NCI-H1930 (cell line): ENCODE measurements at places on chromosomes 7 and 10.
A peak's percentile ranks its signal among the peaks of the same experiment; 100 is the strongest.

GRCh38 chr10:105952153-105952552 lies 1212.4 kb downstream of the SORCS1 start:
- DNase-seq = no peak

GRCh38 chr7:92802406-92802805 lies 34.0 kb downstream of the CDK6 start:
- no peak for DNase-seq

- no peak for DNase-seq
Observed at GRCh38 chr10:131858118-131858515, 42.7 kb upstream of the PPP2R2D start.

DNA sequence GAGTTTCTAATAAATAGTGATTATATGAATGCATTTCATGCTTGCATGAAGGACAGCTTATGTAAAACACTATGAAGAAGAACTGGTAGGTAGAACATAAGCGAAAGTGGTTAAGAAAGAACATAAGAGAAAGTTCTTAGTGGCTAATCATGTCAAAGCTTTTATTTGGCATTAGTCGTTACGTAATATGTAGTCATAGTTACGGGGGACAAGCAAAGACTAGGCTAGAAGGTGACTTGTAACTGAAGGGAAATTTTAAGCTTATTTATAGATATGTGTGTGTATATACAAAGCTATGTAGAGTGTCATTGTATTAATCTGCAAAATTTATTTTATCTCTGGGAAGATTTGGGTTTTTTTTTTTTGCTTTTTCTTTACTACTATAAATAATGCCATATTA lies 36.9 kb downstream of the CAPZA2 start:
- DNase-seq = no peak

DNA sequence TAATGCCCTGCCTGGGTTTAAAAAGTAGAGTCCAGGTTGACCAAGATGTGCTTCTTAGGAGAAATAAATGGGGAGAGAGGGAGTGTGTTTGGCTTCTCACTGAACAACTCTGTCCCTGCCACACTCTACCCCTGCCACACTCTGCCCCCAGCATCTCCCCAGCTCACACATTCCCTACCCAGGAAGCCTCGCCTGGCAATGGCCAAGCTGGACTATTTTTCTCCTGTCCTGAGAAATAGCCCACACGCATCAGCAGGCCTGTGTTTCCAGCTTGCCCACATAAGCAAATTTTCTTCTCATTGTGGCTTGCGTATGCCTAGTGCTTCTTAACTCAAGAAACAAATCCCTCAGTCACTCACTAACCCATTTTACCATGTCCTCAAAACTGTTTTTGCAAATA lies 1.8 kb downstream of the LRRC18 start:
- DNase-seq = no peak

- DNase-seq = no peak
Observed at GRCh38 chr10:61001731-61002122, 57.7 kb upstream of the RHOBTB1 start.

GRCh38 chr10:109327266-109327665 lies 596.0 kb downstream of the XPNPEP1 start:
- DNase-seq = no peak

- DNase-seq = no peak
Observed at GRCh38 chr7:64839910-64840309, 45.7 kb downstream of the ZNF138 start.

GRCh38 chr10:100980311-100980710 lies 7.0 kb downstream of the MRPL43 start:
- DNase-seq = no peak

DNA sequence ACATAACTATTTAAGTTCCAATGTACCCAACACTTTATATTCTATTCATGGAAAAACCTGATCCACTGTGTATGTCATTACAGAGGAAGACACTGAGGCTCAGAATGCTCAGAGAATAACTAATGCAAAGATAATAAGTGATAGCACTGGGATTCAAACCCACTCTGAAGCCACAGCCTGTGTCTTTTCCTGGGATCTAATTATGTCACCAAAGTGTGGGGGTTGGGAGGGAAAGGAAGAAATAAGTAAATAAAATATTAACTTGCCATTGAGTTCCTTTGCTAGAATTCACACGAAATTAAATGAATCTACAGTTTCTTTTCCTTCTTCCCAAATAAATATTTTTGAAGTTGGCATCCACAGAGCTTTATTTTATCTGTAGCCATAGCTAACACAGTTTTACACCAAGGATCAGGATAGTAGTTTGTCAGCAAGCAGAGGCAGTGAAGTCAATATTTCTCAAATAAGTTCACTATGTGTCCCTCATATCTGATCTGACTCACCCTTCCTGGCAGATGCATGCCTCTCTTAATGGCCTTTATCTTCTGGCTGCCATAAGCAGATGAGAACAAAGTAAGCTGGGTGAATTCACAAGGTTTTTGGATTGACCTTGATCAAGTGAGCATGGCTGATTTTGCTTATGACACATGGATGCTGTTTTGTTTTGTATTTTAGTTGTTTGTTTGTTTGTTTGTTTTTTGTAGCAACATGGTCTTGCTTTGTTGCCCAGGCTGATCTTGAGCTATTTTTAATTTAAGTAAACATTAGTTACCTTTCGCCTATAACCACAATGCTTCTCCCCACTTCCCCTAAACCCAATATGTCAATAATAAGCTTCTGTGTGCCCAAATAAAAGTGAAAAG lies 6.3 kb downstream of the RAPGEF5 start:
- no peak for DNase-seq

GRCh38 chr10:71512761-71513539 lies 116.2 kb downstream of the CDH23 start:
- DNase-seq = no peak

GRCh38 chr7:44531421-44532380 lies 9.4 kb downstream of the NPC1L1 start:
- no peak for DNase-seq

DNA sequence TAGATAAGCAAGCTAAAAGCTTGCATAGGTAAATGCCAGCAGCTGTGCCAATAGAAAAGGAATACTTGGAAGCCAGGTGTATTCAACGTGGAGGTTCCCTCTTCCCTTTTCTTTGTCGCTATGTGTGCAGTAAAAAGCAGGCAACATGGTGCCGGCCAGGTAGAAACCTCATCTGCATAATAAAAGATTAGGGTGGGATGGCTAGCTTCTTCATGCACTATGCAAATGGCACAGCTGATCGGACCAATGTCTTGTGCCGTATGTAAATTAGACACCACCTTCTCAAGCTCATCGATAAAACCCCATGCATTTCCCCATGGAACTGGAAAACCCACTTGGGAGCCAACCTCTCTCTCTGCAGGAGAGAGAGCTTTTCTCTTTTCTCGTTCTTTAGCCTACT lies 150.9 kb upstream of the FOXK1 start:
- DNase-seq = no peak

DNA sequence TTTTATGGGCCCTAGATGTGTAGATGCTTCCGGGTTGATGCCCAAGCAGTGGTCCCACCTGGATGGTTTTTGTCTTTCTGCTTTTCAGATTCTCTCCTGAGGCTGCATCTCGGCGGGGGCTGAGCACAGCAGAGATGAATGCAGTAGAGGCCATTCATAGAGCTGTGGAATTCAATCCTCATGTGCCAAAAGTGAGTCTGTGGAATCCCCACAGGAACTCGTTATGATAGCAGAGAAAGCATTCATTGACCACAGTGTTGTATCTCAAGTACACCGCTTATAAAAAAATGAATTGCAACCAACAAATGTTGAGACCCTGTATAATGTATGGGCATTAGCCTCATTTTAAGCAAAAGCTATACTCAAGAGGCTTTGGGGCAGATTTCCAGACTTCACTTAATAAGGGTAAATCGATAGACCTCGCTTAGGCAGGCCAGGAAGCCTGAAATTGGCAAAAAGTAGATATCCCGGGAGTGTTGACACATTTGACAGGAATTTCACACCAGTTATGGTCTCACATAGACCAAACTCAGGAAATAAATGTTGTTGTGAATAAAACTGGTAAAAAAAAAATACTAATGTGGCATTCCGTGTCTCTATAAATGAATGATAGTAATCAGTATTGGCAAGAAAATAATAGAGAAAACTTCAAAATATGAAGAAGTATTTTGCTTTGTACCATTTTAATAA lies 132.0 kb downstream of the WNT2 start:
- no peak for DNase-seq

DNA sequence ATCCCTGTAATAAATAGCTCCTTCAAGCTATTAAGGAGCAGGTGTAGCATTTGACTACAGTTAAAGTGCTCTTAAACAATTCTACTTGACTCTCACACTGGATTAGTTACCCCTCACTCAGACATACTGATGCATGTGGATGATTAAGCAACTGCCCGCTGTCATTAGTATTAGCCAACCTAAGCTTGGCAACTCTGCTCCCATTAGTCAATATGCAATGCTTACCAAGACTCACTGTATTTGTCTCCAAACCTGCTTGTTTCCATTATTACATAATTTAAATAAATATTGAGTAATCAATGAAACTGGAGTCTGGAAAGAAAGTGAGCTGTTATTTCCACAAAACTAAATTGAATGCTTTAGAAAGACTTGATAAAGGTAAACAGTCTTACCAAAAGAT lies 144.0 kb upstream of the ASAH2 start:
- DNase-seq = no peak

GRCh38 chr10:77406764-77407430 lies 230.7 kb downstream of the KCNMA1 start:
- no peak for DNase-seq

DNA sequence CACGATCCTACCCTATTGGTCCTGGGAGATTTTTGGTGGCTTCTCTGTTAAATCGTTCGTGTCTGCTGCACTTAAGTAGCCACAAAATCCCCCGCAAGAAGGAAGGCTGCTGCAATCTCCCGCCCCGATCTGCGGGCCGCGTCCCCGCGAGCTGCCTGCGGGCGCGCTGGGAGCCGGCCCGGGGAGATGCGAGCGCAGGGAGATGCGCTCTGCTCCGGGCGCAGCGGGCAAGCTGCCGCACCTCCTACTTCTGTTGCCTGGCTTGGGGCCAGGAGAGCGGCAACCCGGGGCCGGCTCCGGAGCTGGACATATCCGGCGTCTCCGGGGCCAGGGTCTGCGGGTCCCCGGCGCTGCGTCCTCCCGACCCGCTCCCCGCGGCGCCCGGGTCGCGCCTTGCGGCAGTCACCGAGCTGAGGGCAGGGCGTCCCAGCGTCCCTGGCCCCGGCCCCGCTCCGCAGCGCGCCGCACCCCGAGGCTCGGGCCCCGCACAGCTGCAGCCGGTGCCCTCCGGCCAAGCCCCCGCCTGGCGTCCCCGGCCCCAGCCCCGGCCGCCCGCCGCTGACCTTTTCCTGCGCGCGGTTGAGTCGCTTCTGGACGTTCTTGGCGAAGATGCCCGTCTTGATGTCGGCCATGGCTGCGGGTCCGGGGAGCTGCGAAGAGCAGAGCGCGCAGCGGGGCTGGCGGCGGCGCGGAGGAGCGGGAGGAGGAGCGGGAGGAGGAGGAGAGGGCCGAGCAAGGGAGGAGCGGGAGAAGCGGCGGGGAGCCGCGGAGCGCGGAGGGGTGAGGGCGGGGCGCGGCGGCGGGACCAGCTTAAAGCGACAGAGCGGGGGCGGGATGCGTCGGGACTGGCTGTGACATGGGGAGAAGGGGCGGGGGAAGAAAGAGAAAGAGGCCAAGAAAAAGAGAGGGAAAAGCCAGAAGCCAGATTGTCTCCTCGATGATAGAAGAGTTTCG lies at the start of gene AMPH:
TSS of gene AMPH (minus strand) at position 654 of the 954 bp plus-strand sequence. CDS start at position 632, 22 bp downstream.
- peak; percentile 43 for DNase-seq

GRCh38 chr10:49610458-49611165 lies 502 bp downstream of the SLC18A3 start:
- DNase-seq = no peak

DNA sequence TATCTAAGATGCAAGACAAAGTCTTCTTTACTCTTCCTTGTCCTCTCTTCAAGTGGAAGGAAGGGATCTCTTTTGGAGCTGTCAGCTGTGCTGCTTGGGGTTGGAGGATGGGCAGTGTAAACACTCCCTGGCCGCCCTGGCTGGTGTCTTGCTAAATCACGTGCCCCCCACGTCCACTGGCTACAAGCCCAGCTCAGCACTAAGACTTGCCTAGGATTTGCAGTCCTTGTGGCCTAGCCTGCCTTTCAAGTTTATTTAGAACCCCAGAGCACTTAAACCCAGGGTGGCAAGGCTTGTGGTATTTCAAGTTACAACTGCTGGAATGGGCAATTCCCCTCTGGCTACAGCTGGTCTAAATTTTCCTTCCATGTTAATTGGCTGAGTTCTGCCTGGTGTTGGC lies 272.4 kb upstream of the MYO3A start:
- no peak for DNase-seq

GRCh38 chr7:2876031-2876731 lies 32.1 kb upstream of the GNA12 start:
- DNase-seq = no peak

DNA sequence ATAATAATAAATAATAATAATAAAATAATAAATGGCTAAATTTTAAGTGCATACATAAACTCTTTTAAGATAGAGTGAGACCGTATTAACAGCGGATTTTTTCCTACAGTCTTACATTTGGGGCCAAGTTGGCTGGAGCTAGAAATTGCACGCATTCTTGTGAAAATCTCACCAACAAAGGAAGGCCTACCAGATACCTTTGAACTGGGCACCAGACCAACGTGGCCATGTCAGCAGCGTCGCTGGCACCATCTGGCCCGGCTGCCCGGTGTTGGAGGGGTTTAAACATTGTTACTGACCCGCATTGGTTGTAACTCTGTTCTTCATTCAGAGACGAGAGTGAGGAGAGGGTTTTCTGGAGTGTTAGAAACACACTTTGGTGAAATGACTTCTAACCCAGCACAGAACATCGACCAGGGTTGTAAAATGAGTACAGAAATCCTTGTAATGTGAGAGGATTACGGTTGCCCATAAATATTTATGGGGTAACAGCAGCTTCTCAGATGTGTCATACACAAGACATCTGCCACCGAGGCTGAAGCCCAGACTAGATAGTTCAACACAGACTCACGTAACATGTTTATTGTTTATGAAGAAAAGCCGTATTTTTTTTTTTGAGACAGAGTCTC lies 34.6 kb upstream of the UNCX start:
- no peak for DNase-seq

DNA sequence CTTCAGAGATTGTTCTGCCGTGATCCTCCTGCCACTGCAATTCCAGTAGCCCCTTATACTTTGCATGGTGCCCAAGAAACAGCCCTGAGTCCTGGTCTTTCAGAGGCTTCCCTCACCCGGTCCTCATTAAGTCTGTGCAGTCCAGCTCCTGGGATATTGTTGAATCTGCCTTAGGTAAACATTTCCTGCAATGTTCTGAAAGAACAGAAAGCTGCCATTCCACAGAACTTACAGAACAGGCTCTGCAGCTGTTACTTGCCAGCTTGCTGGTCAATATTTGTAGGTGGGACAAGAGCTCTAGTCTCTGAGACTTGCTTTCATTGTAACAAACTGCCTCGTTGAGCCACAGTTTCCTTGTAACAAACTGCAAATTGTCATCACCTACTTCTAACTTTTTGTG lies 115.0 kb upstream of the KIF5B start:
- no peak for DNase-seq
